ENCODE measurements at places on chromosomes 7 and 10. TPM values are rescaled to one million over a fixed set of nuclear protein-coding genes. Genes with fewer than 3 reads are reported as not detected.

The NOS3 gene
- 6.6 TPM for total RNA-seq

- peaks cover 5% of the 10 kb centered on the region for H3K4me1 ChIP-seq
- H3K27ac ChIP-seq = peak overlapping the region; percentile 44
- H3K36me3 ChIP-seq = no peaks in the 10 kb centered on the region
- peaks cover 3% of the 10 kb centered on the region for H3K27me3 ChIP-seq
Observed at GRCh38 chr7:75872073-75872782, 6.6 kb upstream of the RHBDD2 start.

DNA sequence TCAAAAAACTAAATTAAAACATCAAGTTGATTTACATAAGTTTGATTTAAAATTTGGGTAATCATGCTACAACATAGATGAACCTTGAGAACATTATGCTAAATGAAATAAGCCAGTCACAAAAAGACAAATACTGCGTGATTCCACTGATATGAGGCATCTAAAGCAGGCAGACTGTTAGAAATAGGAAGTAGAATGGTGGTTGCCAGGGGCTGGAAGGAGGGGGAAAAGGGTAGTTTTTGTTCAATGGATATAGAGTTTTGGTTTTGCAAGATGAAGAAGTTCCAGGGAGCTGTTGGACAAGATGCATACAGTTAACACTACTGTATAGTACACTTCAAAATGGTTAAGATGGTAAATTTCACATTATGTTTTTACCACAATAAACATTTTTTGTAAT is 45.0 kb upstream of the IFRD1 start:
- no peaks in the 10 kb centered on the region for H3K36me3 ChIP-seq
- DNase-seq = no peak
- no peak overlapping the region for H3K27ac ChIP-seq
- no peaks in the 10 kb centered on the region for H3K27me3 ChIP-seq
- no peaks in the 10 kb centered on the region for H3K4me1 ChIP-seq

DNA sequence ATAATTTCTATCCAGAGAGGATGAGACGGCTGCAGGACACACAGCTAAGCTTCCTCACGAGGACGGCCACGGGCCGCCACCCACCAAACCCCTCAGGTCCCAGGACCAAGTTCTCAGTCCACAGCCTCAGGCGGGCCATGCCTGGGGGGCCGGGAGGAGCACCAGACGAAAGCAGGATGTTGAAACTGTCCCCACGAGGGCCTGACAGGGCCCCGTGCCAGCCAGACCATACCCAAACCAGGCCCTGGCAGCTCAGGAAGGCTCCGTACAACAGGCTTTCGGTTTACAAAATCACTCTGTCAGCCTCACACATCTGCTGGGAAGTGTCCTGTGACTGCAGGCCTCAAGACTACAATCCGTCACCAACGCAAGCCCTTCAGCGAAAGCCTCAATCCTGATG is 14.5 kb downstream of the TUBGCP2 start:
- H3K4me1 ChIP-seq = no peaks in the 10 kb centered on the region
- H3K27ac ChIP-seq = no peak overlapping the region
- peaks cover 51% of the 10 kb centered on the region for H3K36me3 ChIP-seq
- H3K27me3 ChIP-seq = no peaks in the 10 kb centered on the region
- no peak for DNase-seq

DNA sequence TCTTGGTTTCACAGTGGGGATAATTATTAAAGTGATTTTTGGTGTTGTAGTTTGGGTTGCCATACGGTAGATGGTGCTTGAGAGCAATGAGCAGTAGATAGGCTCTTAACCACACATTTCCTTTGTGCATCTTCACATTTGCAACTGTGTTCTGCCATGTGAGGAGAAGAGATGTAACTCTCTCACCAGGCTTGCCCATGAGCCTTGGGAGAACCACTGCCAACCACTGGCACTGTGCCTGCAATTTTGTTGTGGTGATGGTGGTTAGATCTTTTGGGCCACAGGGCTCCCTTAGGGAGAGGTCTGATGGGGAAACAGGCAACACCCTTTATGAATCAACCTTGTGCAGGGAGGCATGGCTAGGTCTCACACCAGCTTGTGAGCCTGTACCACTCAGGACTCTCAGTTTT is 204.3 kb downstream of the CCDC7 start:
- no peaks in the 10 kb centered on the region for H3K27me3 ChIP-seq
- no peak for DNase-seq
- H3K4me1 ChIP-seq = no peaks in the 10 kb centered on the region
- H3K27ac ChIP-seq = no peak overlapping the region

The CHCHD3 gene
- 105 TPM for total RNA-seq

- no peak overlapping the region for H3K27ac ChIP-seq
- no peak overlapping the region for H3K4me3 ChIP-seq
- no peaks in the 10 kb centered on the region for H3K4me1 ChIP-seq
- DNase-seq = no peak
Observed at GRCh38 chr7:80593869-80594586, 44.4 kb upstream of the CD36 start.

The PDCD4 gene
- total RNA-seq = 32.7 TPM

- H3K36me3 ChIP-seq = no peaks in the 10 kb centered on the region
- no peak for DNase-seq
- no peaks in the 10 kb centered on the region for H3K4me1 ChIP-seq
- H3K4me3 ChIP-seq = no peak overlapping the region
Observed at GRCh38 chr7:147485660-147486210, 1104.8 kb upstream of the C7orf33 start.

The TWIST1 gene
- total RNA-seq = 0.37 TPM

- DNase-seq = no peak
- H3K27me3 ChIP-seq = no peaks in the 10 kb centered on the region
- H3K4me1 ChIP-seq = peaks cover 31% of the 10 kb centered on the region
- H3K36me3 ChIP-seq = no peaks in the 10 kb centered on the region
- H3K27ac ChIP-seq = no peak overlapping the region
- no peak overlapping the region for H3K4me3 ChIP-seq
Observed at GRCh38 chr10:35926846-35927245, 284.8 kb upstream of the FZD8 start.

The MBL2 gene
- total RNA-seq = not detected

GRCh38 chr7:141014125-141014523 is 628 bp downstream of the MRPS33 start:
- H3K36me3 ChIP-seq = peaks cover 10% of the 10 kb centered on the region
- no peak for DNase-seq
- peak overlapping the region; percentile 97 for H3K27ac ChIP-seq
- H3K4me3 ChIP-seq = peak overlapping the region; percentile 96
- H3K27me3 ChIP-seq = peaks cover 4% of the 10 kb centered on the region

The AGAP5 gene
- total RNA-seq = 7.5 TPM

DNA sequence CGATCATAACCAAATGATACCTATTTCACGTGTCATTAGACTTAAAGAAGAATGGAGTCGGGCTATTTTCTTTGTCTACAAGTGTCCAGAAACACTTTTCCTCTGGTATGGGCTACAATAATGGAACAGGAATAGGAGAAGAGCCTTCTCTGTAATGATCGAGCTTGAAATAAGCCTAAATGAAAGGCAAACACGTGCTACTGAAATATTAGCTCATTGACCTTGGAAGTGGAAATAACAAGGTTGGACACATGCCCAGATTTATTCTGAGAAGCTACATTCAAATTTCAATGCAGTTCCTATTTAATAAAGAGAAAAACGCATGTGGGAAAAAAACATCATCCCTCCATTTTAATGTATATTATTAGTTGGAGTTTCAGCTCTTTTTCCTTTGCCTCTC is 254.7 kb upstream of the PTER start:
- peaks cover 17% of the 10 kb centered on the region for H3K4me1 ChIP-seq
- H3K4me3 ChIP-seq = no peak overlapping the region
- H3K27me3 ChIP-seq = peaks cover under 1% of the 10 kb centered on the region
- no peak for DNase-seq

- H3K4me3 ChIP-seq = no peak overlapping the region
- H3K27me3 ChIP-seq = no peaks in the 10 kb centered on the region
- H3K4me1 ChIP-seq = peaks cover 23% of the 10 kb centered on the region
- DNase-seq = peak; percentile 83
- no peak overlapping the region for H3K27ac ChIP-seq
Observed at GRCh38 chr7:140005754-140006503, 56.8 kb downstream of the PARP12 start.

- H3K27ac ChIP-seq = no peak overlapping the region
- peaks cover 13% of the 10 kb centered on the region for H3K36me3 ChIP-seq
- DNase-seq = no peak
- no peaks in the 10 kb centered on the region for H3K27me3 ChIP-seq
Observed at GRCh38 chr10:24929056-24929544, 23.3 kb downstream of the PRTFDC1 start.

The ADIRF gene
- total RNA-seq = 1.0 TPM

The KCND2 gene
- 4.6 TPM for total RNA-seq

- peaks cover 26% of the 10 kb centered on the region for H3K27me3 ChIP-seq
- no peak for DNase-seq
- no peak overlapping the region for H3K4me3 ChIP-seq
- H3K4me1 ChIP-seq = peaks cover 24% of the 10 kb centered on the region
- H3K36me3 ChIP-seq = no peaks in the 10 kb centered on the region
- no peak overlapping the region for H3K27ac ChIP-seq
Observed at GRCh38 chr10:78545756-78546155, 512.1 kb downstream of the RPS24 start.

DNA sequence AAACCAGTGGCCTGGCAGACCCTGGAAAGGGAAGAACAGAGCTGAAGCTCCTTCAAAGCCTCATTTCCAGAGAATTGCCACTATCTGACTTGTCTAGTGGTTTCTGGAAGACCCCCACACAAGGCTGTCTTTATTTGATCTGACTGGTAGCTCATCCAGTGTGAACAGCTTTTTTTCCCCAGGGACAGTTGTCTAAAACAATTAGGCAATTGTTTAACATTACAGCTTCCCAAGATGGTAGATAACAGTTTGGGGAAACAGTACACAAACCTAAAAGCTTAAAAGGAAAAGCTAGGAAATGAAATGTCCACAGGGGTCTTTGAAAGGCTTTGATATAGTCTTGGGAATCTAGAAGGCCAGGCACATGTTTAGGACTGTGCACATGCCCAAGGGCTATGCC is 203.4 kb upstream of the CTBP2 start:
- no peak for DNase-seq
- H3K4me3 ChIP-seq = no peak overlapping the region
- no peaks in the 10 kb centered on the region for H3K4me1 ChIP-seq
- H3K27ac ChIP-seq = no peak overlapping the region

- H3K4me3 ChIP-seq = no peak overlapping the region
- peaks cover 13% of the 10 kb centered on the region for H3K4me1 ChIP-seq
- H3K36me3 ChIP-seq = no peaks in the 10 kb centered on the region
- H3K27ac ChIP-seq = no peak overlapping the region
- no peaks in the 10 kb centered on the region for H3K27me3 ChIP-seq
Observed at GRCh38 chr10:75743291-75743778, 311.9 kb downstream of the LRMDA start.

The CABCOCO1 gene
- total RNA-seq = not detected

The EDRF1 gene
- 27.5 TPM for total RNA-seq

DNA sequence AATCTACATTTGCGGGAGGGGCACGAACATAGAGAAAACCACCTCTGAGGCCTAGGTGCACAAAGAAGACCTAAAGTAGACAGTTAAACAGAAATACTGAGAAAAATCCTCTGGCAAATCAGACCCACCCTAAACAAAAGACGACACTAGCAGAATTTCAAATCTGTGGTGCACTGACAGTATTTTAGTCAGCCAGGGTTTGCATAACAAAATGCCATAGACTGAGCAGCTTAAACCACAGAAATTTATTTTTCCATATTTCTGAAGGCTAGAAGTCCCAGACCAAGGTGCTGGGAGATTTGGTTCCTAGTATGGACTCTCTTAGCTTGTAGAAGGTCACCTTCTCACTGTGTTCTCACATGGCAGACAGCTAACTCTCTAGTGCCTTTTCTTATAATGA is 26.3 kb downstream of the IPMK start:
- H3K36me3 ChIP-seq = peaks cover 34% of the 10 kb centered on the region
- H3K4me1 ChIP-seq = peaks cover 27% of the 10 kb centered on the region
- no peaks in the 10 kb centered on the region for H3K27me3 ChIP-seq
- H3K4me3 ChIP-seq = no peak overlapping the region

The GIMAP4 gene
- total RNA-seq = 0.28 TPM

DNA sequence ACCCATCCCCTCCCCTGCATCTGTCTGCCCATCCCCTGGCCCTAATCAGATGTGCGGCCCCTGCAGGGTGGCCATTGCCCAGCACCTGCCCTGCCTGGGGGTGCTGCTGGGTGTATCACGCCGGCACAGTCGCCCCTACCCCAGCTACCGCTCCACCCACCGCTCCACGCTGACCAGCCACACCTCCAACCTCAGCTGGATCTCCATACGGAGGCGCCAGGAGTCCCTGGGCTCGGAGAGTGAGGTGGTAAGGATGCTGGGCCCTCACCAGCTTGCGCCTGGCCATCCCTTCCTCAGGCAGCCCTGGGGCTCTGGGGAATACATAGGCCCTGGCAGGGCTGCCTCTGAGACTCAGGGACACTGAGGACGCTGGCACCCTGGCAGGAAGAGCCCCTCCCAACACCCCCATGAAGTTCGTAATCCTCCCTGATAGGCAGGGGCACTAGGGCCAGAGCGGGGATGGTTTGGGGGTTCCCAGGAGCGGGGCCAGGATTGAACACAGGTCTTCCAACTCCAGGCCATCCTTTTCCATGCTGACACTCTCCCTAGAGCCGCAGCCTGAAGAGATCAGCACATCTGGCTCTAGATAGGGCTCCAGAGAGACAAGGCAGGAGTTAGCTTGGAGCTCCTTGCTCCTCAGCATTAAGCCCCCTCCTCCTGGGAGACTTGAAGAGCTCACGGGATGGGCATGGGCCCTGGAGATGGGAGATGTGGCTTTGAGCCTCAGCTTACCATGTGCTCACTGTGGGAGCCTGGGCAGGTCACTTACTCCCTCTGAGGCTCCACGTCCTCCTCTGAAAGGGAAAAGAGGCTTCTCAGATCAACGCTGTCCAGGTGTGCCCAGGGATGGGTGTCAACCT is 5.9 kb upstream of the LDB3 start:
- no peak for DNase-seq
- H3K4me3 ChIP-seq = no peak overlapping the region
- peaks cover 9% of the 10 kb centered on the region for H3K4me1 ChIP-seq
- no peak overlapping the region for H3K27ac ChIP-seq
- H3K27me3 ChIP-seq = no peaks in the 10 kb centered on the region

The DPP6 gene
- total RNA-seq = 0.07 TPM

- H3K36me3 ChIP-seq = no peaks in the 10 kb centered on the region
- DNase-seq = no peak
- peaks cover 60% of the 10 kb centered on the region for H3K4me1 ChIP-seq
- H3K27me3 ChIP-seq = no peaks in the 10 kb centered on the region
Observed at GRCh38 chr7:42210333-42210732, 26.7 kb downstream of the GLI3 start.

DNA sequence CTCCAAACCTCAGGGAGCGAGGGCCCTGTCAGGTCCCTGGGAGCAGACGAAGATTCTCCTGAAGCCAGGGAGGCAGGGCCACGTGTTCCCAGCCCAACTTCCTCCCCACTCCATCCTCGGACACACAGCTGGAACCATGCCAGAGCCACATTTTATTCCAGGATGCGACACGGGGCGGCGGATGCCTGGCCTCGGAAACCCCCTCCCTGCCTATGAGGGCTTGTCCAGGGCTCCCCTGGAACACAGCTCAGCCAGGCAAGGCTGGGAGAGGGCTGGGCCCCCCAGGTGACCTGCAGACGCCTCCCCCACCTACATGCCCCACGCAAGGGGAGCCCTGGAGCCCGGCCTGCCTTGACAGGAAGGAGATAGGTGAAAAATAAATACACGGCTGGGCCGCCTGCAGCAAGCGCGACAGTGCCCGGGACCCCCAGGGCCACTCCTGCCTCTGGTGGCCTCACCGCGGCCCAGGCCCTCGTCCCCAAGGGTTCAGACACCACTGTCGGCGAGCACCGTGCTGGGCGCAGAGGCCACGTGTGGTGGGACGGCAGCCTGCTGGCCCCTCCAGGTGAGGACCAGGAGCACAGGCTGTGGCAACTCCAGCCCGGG is 21.5 kb downstream of the GET4 start:
- H3K36me3 ChIP-seq = peaks cover 30% of the 10 kb centered on the region
- H3K4me1 ChIP-seq = no peaks in the 10 kb centered on the region
- no peak overlapping the region for H3K27ac ChIP-seq
- no peak for DNase-seq
